GM03348 (cell line): ENCODE measurements at places on chromosomes 3 and 15.

- DNase-seq: peak; percentile 57
Measured at GRCh38 chr3:49903451-49904424, at the start of gene MST1R. Gene MST1R (minus strand): TSS chr3:49903873. CDS start chr3:49903609, 264 bp downstream.

DNA sequence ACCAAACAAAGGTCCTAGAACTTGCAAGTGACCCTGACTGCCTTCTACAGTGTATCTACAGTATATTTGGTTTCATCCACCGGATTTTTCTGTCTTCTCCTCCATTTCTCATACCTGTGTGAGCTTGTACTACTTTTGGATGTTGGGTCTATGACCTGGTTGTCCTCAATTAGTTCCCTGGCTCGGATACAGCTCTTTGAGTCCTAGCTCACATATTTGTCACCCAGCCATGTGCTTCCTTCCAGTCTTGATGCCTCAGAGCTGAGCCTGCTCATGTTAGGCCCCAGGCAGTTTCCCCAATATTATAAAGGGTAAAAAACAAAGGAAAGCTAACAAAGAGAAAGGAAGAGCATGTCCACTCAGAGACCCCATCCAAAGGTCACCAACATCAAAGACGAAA is 28.2 kb downstream of the ZNF385D start:
- DNase-seq: no peak

- DNase-seq: no peak
Measured at GRCh38 chr15:40445421-40445922, 4.7 kb downstream of the BAHD1 start.

DNA sequence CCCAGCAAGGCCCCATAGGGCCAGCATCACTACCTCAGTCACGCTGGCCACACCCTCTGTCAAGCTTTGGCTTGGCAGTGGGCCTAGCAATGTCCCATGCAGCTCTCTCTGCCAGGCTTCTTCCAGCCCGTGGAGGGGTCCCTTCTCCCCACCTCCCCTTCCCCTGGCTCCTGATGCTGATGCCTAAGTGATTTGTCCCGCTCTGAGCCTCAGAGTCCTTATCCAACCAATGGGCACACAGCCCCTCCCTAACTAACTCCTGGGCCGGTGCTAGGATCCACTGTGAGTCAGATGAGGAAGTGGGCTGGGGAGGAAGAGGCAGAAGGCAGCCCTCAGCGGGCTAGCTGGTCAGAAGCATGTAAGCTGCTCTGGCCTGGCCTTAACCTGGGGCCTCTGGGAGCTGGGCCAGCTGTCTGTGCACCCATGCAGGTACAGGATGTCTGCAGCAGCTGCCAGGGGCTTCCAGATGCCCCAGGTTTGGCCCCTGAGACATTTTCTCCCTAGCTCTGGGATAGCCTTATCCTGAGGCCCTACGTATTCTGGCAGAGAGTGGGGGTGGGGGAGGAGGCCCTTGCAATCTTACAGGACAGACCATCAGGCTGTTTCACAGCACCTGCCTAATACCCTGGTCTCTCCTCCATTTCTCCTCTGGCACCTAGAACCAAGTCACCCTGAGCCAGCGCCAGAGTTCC is 740 bp upstream of the ZBTB47 start:
- peak; percentile 86 for DNase-seq

- peak; percentile 26 for DNase-seq
Measured at GRCh38 chr3:38620236-38620635, 29.3 kb downstream of the SCN5A start.
